IMR-90 (cell line): ENCODE measurements at places on chromosomes 3 and 15. TPM values are rescaled to one million over a fixed set of nuclear protein-coding genes. Genes with fewer than 3 reads are reported as not detected.

- H3K27me3 ChIP-seq: peaks cover 6% of the 10 kb centered on the region; the same call in 1 of the 2 replicates
- H3K4me1 ChIP-seq: no peaks in the 10 kb centered on the region
- DNase-seq: peak; percentile 27
- no peak overlapping the region for H3K4me3 ChIP-seq
- no peak overlapping the region for H3K27ac ChIP-seq
Measured at GRCh38 chr3:43223670-43224364, 62.5 kb upstream of the SNRK start.

DNA sequence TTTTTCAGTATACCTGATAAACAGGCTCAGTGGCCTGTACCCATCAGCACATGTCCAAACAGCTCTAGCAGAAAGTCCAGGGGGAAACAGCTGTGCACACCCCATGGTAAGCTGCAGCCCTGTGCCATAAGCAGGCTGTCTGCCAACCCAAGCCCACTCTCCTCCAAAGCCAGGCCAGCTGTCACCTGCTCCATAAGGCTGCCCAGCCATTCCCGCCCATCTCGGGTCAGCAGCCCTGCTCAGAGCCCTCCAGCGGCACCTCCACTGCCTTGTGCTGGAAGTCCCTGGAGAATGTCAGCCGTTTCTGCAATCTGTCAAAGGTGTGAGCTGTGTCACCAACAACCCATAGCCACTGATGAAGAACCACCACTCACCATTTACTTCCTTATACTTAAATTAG is 82.0 kb downstream of the NTRK3 start:
- H3K36me3 ChIP-seq: no peaks in the 10 kb centered on the region
- no peak overlapping the region for H3K4me3 ChIP-seq
- H3K4me1 ChIP-seq: no peaks in the 10 kb centered on the region
- no peaks in the 10 kb centered on the region for H3K27me3 ChIP-seq
- no peak overlapping the region for H3K27ac ChIP-seq
- DNase-seq: no peak

DNA sequence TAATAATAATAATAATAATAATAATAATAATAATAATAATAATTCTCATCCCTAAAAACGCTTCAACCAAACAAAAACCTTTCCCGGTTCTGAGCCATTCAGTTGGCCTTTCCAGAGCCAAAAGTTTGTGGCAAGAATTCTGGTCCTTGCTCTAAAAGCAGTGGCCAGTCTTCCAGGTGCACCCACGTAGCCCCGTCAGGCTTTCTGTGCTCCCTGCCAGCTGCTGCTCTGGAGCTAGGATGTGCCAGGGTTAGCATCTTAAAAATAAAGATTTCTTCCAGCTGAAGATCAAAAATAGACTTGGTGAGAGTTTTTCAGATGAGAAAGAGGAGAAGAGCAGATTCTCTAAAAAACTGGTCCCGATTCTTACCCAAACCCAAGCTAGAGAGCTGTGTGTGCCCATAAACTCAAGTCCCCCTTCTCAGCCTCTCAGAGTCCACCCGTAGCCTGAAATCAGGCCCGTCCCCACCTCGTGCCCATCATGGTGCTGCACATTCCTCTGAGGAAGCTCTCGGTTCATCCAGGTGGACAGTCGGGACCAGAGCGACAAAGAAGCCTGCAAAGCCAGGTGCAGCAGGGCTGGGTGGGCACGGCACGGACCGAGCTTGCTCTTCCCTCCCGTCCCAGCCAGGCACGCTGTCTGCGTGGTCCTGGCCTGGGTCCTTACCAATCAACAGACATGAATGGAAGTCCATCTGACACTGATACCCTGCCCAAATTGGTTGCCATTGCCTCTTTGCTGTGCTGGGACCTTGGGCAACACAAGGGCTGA is 155.6 kb downstream of the LRRC28 start:
- H3K4me1 ChIP-seq: peaks cover 10% of the 10 kb centered on the region
- DNase-seq: no peak
- H3K4me3 ChIP-seq: no peak overlapping the region
- no peak overlapping the region for H3K27ac ChIP-seq

Gene HHLA2
- total RNA-seq: not detected in 2 replicates

DNA sequence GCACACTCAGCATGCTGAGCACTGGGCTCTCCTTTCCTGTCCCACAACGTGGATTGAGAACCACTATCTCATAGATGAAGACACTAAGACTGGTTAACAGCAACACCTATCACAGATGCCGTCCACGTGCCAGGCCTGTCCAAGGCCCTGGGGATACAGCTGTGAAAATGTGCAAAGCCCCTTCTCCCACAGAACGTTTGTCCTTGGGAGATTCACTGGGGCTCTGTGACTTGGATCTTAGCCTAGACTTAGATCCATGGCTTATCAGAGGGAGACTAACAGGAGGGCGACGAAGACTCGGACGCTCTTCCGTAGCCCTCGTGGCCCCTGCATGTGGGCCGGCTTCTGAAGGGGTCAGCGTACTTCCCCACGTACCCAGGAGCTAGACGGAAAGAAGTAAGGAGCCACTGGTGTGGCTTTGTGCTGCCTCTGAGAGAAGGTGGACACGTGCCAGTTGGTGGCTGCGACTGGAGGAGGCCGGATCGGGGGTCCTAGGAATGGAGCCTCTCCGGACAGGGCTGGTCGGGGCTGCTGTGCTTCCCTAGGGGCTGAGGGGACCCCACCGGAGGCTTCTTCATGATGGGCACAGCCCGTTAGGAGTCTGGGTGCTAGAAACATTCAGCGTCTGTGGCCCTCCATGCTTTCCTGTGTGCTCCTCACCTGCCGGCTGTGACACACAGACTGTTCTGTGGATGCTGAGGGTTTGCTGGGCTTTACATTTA is 964 bp downstream of the NRROS start:
- no peak for DNase-seq
- 0 out of 2 replicates have a peak, but pooled peaks cover 2% of the 10 kb centered on the region for H3K4me1 ChIP-seq
- H3K4me3 ChIP-seq: no peak overlapping the region

DNA sequence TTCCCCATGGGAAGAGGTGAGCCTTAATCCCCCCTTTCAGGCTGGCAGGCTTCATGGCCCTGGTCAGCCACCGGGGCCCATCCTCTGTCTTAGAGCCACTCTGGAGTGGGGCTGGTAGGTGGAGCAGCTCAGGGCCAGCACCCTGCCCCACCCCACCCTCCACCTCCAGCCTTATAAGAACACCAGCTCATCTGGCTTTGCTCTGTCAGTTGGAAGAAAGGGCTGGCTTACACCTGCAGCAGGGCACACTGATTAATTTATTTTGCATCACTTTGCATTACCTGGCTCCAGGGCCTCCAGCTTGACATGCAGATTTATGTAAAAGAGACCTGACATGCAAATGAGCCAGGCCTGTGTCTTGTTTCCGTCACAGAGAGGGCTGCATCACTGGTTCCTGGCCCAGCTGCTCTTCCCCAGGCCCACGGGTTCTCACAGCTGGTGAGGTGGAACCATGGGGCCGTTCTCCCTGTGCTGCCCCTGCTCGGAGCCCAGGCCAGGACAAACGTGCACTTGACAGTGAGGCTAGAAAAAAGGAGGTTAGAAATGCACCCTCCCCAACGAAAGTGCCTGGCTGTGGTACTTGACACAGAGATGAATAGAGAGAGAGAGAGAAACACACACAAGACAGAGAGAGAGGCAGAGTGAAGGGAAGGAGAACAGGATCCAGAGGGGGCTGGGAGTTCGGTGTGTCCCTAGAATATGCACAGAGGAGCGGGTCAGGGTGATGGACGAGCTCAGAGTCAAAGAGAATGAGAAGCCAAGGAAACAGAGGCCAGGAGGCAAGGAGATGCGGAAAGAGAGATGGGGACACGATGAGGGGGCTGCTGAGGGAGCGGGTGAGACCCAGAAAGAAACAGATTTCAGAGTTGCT is 44.5 kb upstream of the MAGEF1 start:
- peak overlapping the region; percentile 87 for H3K27ac ChIP-seq
- H3K36me3 ChIP-seq: no peaks in the 10 kb centered on the region

- peak overlapping the region; percentile 52; the same call in 1 of the 2 replicates for H3K4me3 ChIP-seq
- H3K4me1 ChIP-seq: peaks cover 3% of the 10 kb centered on the region; the same call in 1 of the 2 replicates
- no peak overlapping the region for H3K27ac ChIP-seq
- peak; percentile 74 for DNase-seq
- no peaks in the 10 kb centered on the region for H3K36me3 ChIP-seq
- no peaks in the 10 kb centered on the region for H3K27me3 ChIP-seq
Measured at GRCh38 chr3:107421170-107421792, 44.0 kb downstream of the CCDC54 start.

DNA sequence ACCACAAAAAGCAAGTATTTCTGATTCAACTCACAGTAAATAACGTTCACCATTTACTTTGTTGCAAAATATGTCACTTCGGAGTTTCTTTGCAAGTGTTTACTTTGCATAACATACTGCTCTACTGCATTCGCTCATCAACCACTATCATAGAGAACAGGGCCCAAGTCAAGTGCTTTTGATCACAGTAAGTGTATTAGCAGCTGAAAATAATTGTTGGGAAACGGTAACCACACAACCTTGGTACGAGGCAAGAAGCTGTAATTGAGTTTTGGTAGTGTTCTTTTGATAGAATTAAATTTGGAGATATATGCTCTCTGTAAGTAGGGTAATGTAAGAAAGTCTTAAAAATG is 80.1 kb downstream of the SATB1 start:
- H3K36me3 ChIP-seq: peaks cover 2% of the 10 kb centered on the region; the same call in 1 of the 2 replicates
- DNase-seq: no peak
- no peak overlapping the region for H3K4me3 ChIP-seq
- H3K27ac ChIP-seq: no peak overlapping the region
- H3K4me1 ChIP-seq: no peaks in the 10 kb centered on the region

Gene MEGF11
- not detected in 2 replicates for total RNA-seq

DNA sequence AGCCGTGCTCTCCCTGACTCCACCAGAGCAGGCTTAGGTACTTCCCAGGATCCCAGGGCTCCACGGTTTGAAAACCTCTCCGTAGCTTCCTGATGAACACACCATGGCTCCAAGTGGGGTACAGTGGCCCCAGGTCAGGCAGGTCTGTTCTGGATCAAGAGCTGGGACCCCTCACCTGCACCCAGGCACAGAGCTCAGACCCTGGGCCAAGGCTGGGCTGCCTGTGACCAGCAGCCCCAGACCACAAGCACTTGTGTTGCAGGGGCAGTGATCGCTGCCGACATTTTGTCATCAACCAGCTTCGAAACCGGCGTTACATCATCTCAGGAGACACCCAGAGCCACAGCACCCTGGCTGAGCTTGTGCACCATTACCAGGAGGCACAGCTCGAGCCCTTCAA is 5.3 kb downstream of the SH2D7 start:
- H3K4me3 ChIP-seq: no peak overlapping the region
- H3K27ac ChIP-seq: no peak overlapping the region
- no peak for DNase-seq

DNA sequence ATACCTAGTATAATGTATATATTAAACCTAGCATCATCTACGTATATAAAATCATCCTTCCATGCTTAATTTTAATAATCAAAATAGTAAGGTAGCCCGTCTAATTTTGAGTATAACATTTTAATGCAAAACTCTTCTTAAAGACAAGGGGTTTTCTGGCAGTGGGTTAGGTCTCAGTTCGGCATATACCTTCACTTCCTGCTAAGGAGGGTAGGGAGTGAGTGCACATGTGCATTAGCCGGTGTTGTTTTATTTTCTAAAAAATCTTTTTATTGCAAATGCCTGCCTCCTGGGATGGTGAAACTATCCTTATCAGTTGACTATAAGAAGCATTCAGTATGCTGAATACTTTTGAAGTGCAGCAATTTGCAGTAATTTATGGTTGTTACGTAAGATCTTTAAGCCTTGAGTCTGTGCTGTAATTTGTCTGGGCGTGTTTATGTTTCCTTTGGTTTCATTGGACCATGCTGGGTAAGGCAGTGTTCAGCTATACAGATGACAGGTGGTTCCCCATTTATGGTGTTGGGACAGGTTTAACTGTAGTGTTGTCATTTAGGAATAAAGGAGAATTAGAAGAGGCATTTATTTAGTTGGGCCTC is 11.7 kb downstream of the ARHGEF26 start:
- H3K36me3 ChIP-seq: no peaks in the 10 kb centered on the region
- H3K4me3 ChIP-seq: no peak overlapping the region
- no peaks in the 10 kb centered on the region for H3K27me3 ChIP-seq
- H3K27ac ChIP-seq: no peak overlapping the region

- no peak for DNase-seq
- H3K4me3 ChIP-seq: no peak overlapping the region
- no peak overlapping the region for H3K27ac ChIP-seq
- no peaks in the 10 kb centered on the region; the same call in 1 of the 2 replicates for H3K27me3 ChIP-seq
Measured at GRCh38 chr3:44227632-44228031, 14.1 kb upstream of the TOPAZ1 start.

Gene GOLGA8T
- not detected in 2 replicates for total RNA-seq

DNA sequence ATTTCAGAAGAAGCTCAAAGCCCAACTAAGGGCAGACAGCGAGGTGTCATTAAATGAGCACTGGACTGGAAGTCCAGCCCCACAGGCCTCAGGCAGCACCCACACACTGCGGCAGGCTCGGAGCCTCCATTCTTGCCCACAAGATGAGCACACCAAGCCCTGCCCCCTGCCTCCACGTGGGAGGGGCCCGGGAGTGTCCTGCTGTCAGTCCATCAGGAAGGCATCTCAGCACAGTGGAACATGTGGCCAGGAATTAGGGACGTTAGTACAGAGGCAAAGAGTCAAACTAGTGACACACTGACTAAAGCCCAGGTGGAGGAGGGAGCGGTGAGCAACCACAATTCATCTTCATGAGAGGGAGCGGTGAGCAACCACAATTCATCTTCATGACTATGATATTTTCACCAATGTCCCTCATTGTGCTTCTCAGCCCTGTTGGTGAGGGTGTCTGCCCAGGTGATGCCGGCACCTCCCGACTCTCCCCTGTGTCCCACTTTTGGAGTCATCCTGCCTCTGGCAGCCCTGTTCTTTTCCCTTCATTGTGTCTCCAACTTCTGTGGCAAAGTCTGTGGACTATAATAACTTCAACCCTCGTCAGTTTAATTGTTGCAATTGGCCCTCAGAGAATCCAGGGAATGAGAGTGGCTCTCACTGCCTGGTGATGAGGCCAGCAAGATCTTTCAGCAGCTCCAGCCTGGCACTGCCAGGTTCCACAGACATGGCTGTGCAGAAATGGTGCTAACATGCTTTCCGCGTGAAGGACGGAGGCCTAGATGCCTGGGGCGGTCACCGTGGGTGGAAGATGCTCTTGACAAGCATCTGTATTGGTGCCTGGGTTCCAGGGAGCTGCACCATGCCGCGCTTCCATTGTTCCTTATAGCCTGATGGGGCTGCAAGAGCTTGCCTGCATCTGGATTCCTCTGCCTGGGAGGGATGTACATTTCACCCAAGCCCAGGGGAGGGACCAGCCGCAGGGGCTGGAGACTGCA is 23.1 kb upstream of the SKOR1 start:
- no peak overlapping the region for H3K27ac ChIP-seq
- H3K4me1 ChIP-seq: no peaks in the 10 kb centered on the region
- no peak overlapping the region for H3K4me3 ChIP-seq
- H3K27me3 ChIP-seq: no peaks in the 10 kb centered on the region
- H3K36me3 ChIP-seq: peaks cover 2% of the 10 kb centered on the region; the same call in 1 of the 2 replicates
- no peak for DNase-seq
